Stimulated activated CD4-positive, alpha-beta T cell treated with anti-CD3 and anti-CD28 coated beads, Interleukin-1b, Interleukin-23, amount 100 ng/mL, for 1 hour (primary cell): ENCODE measurements at places on chromosomes 4 and X.

DNA sequence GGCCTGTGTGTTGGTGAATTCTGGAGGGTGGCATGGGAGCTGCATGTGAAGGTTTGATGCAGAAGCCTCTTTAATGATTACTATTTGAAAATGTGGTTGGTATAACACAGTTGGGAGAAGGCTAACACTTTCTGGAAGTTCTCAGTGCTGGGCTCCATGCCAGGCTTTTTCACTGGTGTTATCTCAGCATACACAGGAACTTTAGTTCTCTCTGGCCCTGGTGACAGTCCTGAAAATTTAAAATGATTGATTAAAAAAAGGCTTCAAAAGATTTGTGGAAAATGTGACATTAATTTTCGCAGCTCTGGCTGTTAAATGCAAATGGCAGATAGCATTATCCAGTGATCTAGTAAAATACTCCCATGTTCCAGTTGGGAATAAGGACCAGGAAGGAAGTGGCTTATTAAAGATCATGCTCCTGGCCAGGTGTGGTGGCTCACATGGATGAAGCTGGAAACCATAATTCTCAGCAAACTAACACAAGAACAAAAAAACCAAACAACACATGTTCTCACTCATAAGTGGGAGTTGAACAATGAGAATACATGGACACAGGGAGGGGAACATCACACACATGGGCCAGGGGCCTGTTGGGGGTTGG lies 36.6 kb downstream of the DIPK2B start:
- DNase-seq: no peak

GRCh38 chr4:133972586-133972985 lies 229.0 kb downstream of the PABPC4L start:
- DNase-seq: no peak

DNA sequence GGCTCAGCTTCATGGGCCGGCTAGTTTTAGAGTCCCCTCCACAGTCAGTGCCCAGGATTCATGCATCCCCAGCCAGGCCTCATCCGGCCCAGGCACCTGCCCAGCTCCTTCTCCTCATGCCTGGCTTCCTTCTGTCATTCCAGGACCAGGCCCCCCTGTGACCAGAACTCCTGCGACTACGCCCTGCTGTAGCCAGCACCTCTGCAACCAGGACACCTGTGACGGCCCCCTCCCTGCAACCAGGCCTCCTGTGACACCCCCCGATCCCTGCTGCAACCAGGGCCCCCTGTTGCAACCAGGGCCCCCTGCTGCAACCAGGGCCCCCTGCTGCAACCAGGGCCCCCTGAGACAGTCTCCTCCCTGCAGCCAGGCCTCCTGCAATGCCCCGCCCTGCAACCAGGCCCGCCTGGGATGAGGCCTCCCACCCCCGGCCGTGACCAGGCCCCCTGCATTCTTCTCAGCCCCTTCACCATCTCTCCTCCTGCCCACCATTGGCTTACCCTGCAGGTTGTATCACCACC lies 46.8 kb downstream of the HTRA3 start:
- DNase-seq: no peak

GRCh38 chr4:30264465-30264864 lies 455.7 kb upstream of the PCDH7 start:
- no peak for DNase-seq

- no peak for DNase-seq
Measured at GRCh38 chr4:6951880-6952381, 42.3 kb downstream of the TBC1D14 start.

DNA sequence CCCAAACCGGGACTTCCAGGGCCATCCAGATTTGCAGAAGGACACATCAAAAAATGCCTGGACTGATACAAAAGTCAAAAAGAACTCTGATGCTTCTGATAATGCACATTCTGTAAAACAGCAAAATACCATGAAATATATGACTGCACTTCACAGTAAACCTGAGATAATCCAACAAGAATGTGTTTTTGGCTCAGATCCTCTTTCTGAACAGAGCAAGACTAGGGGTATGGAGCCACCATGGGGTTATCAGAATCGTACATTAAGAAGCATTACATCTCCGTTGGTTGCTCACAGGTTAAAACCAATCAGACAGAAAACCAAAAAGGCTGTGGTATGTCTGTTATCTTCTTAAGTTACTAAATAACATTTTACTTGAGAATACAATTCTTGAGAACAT lies 9.2 kb downstream of the PLK4 start:
- DNase-seq: no peak

DNA sequence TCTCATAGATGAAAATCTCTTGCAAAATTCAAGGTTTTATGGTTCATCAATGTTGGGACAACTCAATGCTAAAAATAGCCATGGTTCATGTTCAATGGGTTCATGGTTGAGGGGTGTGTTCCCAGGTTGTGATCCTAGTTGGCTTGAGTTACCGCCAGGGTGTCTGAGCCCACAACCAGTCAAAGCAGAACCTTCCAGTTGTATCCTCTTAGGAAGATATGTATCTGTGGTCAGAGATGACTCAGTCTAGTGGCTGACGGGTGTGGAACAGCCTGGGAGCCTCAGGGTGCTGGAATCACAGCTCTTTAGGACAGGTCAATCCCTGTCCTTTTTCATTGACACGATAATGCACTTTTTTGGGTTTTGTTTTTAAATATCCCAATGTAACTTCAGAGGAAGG lies 192.3 kb upstream of the NR3C2 start:
- no peak for DNase-seq

DNA sequence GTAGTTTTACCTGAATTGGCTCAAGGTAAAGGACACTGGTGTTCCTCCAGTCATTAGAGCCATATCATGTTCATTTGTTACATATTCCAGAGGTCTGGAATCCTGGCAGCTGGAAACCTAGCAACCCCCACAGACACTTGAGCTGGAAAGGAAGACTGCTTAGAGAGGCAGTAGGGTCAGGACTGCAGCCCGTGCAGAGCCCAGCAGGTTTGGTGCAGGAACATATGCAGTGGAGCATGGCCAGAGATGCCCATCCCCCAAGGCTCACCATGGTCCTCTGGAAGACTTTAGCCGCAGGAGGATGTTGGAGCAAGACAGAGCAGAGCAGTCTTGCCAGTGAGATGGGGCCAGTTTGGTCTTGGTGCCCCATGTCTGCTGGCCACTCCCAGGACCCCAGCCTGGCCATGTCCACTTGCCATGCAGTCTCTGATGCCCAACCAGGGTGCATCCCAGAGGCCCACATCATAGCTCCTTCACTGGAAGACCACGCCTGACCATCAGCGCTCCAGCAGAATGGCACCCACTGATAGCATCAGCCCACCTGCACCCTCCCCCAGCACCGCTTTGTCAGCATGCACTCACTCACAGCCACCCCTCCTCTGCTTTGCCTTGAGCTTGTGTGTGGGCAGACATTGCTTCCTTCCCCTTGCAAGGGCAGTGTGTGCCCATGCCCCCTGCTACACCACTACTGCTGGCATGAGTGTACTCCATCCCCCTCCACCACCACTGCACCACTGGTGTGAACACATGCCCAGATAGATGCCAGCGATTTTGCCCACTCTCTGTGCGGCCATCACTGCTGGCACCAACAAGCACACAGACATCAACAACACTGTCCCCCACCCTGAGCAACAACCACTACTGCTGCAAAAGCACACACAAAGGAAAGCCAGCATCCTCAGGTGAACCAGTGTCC lies 190.3 kb upstream of the SPOCK3 start:
- no peak for DNase-seq

DNA sequence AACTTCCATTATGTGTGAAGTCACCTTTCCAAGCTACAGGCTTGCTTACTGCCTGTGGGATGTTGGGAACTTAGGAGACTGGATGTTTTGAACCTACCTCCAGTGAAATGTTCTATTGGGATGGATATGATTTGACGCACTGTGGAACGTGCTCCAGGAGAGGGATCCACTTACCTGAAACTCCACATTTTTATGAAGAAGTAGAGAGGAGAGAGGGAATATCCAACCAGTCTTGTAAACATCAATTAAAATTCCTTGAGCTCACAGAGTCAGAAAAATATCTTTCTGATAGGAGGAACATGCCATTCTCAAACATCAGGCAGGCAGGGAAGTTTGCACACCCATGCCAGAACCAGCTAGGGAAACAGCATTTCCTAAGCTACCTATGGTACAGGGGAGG lies 91.1 kb upstream of the MAOA start:
- no peak for DNase-seq

- no peak for DNase-seq
Measured at GRCh38 chr4:134636338-134637051, 434.9 kb upstream of the PABPC4L start.

- DNase-seq: no peak
Measured at GRCh38 chr4:89535251-89535650, 227.7 kb upstream of the GPRIN3 start.

DNA sequence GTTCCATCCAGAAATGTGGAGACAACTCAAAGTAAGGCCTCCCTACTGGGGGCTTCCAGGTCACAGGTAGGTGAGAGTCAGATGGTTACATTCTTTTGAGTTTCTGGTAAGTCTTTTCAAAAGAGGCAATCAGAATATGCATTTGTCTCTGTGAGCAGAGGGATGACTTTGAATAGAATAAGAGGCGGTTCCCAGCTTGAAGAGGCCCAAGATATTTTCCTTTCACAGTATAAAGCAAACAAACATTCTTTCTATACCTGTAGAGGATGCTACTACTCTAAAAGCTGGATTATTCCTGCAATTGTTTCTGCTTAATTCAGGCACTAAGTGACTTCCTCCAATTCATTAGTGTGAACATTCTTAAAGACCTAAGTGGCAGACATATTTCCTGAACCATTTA lies 44.4 kb downstream of the DIAPH2 start:
- no peak for DNase-seq

GRCh38 chr4:158236304-158237030 lies 26.2 kb downstream of the TMEM144 start:
- no peak for DNase-seq

DNA sequence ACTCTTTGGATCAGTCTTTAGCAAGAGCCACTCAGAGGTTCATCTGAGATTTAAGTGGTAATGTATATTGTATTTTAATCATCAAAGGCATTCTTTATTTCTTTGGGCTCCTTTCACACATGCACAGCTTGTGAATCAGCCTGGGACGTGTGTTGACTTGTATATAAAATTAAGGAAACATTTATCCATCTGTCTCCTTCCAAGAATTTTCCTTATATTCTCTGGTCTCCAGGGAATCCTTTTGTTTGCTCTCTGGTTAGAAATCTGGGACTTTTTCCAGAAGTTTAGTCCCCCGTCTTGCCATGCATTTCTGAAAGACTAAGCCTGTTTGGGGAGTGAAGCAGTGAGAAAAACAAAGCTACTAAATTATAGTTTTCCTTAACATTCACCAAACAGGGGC lies 212.3 kb downstream of the DCAF12L2 start:
- DNase-seq: no peak

DNA sequence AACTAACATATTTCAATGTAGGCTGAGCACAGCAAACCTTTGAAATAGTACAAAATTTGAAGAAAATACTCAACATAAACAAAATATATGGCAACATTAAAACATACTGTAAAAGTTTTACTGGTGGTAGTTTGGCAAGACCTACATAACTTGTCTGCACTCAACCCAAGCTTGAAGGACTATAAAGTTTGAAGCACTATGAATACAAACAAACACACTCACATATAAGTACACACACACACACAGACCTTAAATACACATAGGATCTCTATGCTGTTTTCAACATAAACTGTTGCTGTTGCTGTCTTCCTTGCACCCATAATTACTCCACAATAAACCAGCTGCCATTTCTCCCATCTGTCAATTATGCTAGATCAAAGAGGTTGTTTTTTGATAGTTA lies 589.6 kb downstream of the IL15 start:
- no peak for DNase-seq

- DNase-seq: no peak
Measured at GRCh38 chrX:132181364-132181763, 37.9 kb downstream of the RAP2C start.

- DNase-seq: no peak
Measured at GRCh38 chrX:111124418-111124817, 28.4 kb downstream of the PAK3 start.

DNA sequence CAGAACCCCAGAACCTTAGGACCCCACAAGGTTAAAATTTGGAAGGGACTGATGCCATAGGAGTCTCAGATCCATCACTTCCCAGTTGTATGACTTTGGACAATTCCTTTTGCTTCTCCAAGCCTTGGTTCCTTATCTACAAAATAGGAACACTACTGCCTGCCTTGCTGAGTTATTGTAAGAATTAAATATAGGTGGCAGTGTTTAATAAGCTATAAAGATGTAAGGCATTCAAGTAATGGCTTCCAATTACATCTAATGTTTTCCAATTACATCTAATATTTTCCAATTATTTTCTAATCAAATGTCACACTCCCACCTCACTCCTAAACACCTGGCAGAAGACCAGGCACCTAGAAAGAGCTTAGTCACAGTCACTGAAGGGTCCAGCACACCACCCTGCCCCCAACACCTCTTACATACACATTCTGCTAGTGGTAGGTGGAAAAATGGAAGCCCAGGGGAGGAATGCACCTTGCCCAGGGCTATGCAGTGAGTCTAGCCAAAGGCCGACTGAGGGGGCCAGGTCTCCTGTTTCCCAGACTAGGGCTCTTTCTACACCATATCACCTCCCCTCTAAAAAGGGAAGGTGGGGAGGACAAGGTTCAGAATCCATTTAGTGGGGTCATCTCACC lies 24.5 kb upstream of the KDM5C start:
- no peak for DNase-seq

GRCh38 chrX:55132416-55132815 lies 43.6 kb downstream of the PAGE2 start:
- DNase-seq: no peak

DNA sequence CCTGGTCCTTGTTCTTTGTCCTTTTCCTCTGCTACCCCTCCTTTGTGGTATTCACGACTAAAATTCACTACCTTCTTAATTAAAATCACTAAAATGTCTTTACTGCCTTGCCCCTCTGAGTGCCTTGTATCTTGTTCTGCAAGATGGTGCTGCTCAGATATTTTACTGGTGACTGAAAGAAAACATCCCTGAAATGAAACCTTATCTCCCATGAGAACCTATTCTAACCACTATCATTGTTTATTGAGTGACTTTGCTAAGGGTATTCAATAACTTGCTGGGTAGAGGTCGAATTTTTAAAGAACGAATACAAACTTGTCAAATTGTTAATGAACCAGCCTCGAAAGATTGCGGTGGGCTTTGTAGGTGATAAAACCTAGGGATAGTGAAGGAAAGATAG lies 52.8 kb downstream of the SPRY1 start:
- DNase-seq: no peak

GRCh38 chr4:105127170-105127445 lies 19.6 kb upstream of the TET2 start:
- no peak for DNase-seq

- DNase-seq: no peak
Measured at GRCh38 chr4:55545151-55545550, 1.6 kb downstream of the CLOCK start.

- DNase-seq: no peak
Measured at GRCh38 chr4:180234730-180235129, 2008.5 kb upstream of the TENM3 start.

GRCh38 chr4:170853422-170854021 lies 763.8 kb upstream of the AADAT start:
- no peak for DNase-seq

GRCh38 chrX:10855845-10856244 lies 235.5 kb upstream of the MID1 start:
- no peak for DNase-seq

- no peak for DNase-seq
Measured at GRCh38 chr4:174420316-174420715, 102.0 kb downstream of the HPGD start.

- DNase-seq: no peak
Measured at GRCh38 chrX:133175162-133175561, 43.0 kb downstream of the TFDP3 start.

GRCh38 chr4:169385376-169385775 lies 114.6 kb upstream of the SH3RF1 start:
- no peak for DNase-seq

GRCh38 chr4:32987111-32987510 lies 2266.9 kb downstream of the PCDH7 start:
- DNase-seq: no peak

- no peak for DNase-seq
Measured at GRCh38 chr4:21592970-21593670, 355.5 kb downstream of the KCNIP4 start.
